Panc1 (cell line): ENCODE measurements at places on chromosomes 4 and X.

- no peak for DNase-seq
Measured at GRCh38 chrX:34918091-34918736, 24.4 kb upstream of the FAM47B start.

GRCh38 chrX:1679238-1679637 lies 64.4 kb downstream of the ASMT start:
- DNase-seq: no peak

DNA sequence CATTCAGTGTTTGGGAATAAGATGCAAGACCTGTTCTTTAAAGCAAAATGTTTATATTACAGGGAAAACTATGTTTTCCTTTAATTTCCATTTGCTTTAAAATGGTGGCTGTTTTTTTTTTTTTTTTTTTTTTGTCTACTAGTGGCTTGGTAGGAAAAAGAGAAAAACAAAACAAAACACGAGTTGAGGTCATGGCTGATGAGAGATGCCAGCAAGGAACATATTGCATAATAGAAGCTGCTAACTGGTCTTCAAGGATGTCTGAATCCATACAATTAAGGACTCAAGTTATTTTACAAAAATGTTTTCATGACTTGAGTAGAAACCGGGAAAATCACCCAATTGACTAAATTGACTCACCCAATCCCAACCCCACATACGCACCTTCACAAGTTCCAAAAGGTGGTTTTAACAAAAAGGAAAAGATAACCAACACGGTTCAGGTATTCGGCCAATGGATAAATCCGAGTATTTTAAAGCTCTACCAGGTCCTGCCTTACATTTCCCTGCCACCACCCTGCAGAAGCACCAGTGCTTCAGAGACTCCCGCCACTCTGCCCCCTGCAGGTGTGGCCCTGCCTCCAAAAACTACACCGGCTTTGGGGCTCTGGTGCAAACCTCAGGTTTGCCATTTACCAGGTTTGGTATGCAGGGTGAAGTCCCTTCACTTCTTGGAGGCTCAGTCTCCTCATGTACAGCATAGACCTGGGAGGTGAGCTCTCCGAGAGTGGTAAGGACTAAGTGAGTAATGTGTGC lies 27.1 kb downstream of the PIR start:
- DNase-seq: no peak

DNA sequence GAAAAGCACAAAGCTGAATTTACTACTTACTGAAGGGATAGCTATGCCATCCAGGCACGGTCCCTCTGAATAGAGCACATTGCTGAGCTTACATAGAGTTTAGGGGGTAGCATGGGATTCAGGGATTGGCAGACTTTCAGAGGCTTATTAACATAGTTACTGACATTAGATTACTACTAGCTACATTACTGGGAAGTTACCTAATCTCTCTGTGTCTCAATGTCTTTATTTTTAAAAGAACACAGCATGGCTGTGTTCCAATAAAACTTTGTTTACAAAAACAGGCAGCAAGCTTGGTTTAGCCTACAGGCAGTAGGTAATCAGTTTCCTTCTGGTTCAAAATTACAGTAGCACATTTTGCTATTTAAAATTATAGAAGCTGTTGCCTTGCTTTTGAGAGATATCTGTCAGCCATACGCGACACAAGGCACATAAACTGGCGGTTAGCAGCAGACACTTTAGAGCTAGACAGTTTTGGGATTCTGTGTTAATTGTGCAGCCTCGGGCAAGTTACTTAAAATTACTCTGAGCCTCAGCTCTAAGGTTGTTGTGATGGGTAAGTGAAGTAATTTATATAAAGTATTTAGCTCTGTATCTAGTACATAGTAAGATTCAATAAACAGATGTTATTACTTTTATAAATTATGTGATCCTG lies 6.9 kb downstream of the KLHL8 start:
- no peak for DNase-seq

DNA sequence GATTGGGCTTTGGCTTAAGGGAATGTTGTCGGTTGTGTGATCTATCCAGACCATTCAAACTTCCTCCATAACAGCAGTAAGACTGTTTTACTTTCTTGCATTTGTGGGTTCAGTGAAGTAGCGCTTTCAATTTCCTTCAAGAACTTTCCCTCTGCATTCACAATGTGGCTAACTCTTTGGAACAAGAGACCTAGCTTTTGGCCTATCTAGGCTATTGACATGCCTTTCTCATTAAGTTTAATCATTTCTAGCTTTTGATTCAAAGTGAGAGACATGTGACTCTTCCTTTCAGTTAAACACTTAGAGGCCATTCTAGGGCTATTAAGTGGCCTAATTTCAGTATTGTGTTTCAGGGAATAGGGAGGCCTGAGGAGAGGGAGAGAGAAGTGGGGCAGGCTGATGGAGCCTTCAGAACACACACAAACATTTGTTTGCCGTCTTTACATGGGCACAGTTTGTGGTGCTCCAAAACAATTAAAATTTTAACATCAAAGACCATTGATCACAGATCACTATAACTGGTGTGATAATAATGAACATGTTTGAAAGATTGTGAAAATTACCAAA lies 34.1 kb downstream of the ADH5 start:
- no peak for DNase-seq
